ENCODE measurements at places on chromosomes 2 and 18.

GRCh38 chr2:173159791-173160463, 84.3 kb downstream of the MAP3K20 start:
- no peak for DNase-seq

DNA sequence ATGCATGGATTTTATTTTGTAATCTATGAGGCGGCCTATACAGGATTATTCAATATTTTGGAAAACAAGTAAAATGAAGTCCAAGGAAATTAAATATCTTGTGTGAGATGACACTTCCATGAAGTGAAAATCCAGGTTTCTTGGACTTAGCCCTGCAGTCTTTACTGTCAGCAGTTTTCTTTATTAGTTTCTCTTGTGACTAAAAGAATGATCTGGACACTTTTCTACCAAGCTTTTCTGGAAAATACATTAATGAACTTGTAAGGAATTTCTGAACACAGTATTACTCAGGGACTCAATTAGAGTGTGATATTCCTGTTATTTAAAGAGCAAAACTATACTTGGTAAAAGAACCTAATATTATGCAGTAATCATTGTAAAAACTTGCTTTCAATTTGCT, 610.4 kb upstream of the SLC8A1 start:
- DNase-seq = no peak

GRCh38 chr18:65365245-65365980, 385.4 kb upstream of the CDH7 start:
- no peak for DNase-seq

DNA sequence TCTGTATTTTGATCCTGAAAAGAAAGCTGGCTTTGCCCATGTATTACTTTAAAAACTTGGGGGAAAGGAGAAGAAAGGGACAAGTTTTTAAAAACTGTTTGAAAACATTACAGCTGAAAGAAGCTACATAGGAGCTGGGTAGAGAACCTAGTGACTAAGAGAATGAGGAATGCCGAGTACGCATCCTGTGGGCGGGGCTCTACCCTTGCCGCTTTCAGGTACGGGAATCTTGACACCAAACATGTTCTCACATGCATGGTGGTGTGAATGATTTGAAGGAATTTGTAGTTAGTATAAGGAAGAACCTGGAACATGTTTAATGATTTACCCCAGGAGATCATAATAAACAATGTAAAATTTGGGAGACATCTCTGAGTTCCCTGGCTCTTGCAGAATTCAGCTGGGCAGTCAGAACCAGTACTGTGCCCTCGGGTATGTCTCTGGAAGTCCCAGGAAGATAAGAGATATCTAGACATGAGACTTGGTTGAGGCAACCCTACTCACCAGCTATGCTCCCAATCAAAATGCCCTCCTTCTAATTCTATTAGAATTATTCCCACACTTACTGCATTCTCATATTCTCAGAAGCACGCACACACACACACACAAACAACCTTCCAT, 16.5 kb upstream of the TGFA start:
- peak; percentile 24 for DNase-seq

DNA sequence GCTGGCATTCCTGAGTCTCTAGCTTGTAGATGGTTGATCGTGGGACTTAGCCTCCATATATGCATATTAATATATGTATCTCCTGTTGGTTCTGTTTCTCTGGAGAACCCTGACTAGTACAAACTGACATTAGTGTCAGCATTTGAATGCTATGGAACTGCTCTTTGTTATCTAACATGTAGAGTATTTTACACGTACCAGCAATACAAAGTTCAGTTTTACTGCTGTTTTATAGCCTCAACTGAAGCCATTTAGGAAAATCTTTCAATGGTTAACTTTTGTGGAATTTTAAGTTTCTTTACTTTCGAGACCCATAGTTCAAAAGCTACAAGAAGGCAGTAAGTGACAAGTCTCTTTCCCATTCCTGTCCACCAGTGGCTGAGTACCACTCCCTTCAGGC, 418.4 kb downstream of the NUP35 start:
- no peak for DNase-seq

GRCh38 chr2:25044990-25045389, 3.1 kb downstream of the EFR3B start:
- DNase-seq = no peak

GRCh38 chr2:98749066-98749450, 18.1 kb upstream of the MGAT4A start:
- no peak for DNase-seq

- no peak for DNase-seq
Observed at GRCh38 chr2:241815477-241816430, 6.8 kb downstream of the NEU4 start.

- DNase-seq = no peak
Observed at GRCh38 chr2:19321946-19322345, 36.5 kb downstream of the OSR1 start.

All from HFF-Myc (cell line).